ENCODE measurements at places on chromosomes 2 and 18. TPM values are rescaled to one million over a fixed set of nuclear protein-coding genes. Genes with fewer than 3 reads are reported as not detected.

The TSPYL6 gene
- not detected for total RNA-seq

The BMP10 gene
- not detected for total RNA-seq

The UGT1A3 gene
- total RNA-seq, result not detected

The HOXD13 gene
- total RNA-seq, result not detected

The NEB gene
- 0.13 TPM for total RNA-seq

The ALS2 gene
- total RNA-seq, result 15.3 TPM

The PLCL1 gene
- under 0.01 TPM for total RNA-seq

The RAB6D gene
- under 0.01 TPM for total RNA-seq

The GCG gene
- not detected for total RNA-seq

The ARL6IP6 gene
- total RNA-seq, result 43.5 TPM

The IL1RN gene
- not detected for total RNA-seq

The ACADL gene
- 0.51 TPM for total RNA-seq

The PRSS56 gene
- not detected for total RNA-seq

The GMPPA gene
- total RNA-seq, result 37.0 TPM

The HOXD11 gene
- 19.2 TPM for total RNA-seq

All from mesangial cell (primary cell).